ENCODE measurements at places on chromosomes 13 and 19.

GRCh38 chr13:112669881-112670499, 19.8 kb upstream of the ATP11A start:
- DNase-seq, result no peak

DNA sequence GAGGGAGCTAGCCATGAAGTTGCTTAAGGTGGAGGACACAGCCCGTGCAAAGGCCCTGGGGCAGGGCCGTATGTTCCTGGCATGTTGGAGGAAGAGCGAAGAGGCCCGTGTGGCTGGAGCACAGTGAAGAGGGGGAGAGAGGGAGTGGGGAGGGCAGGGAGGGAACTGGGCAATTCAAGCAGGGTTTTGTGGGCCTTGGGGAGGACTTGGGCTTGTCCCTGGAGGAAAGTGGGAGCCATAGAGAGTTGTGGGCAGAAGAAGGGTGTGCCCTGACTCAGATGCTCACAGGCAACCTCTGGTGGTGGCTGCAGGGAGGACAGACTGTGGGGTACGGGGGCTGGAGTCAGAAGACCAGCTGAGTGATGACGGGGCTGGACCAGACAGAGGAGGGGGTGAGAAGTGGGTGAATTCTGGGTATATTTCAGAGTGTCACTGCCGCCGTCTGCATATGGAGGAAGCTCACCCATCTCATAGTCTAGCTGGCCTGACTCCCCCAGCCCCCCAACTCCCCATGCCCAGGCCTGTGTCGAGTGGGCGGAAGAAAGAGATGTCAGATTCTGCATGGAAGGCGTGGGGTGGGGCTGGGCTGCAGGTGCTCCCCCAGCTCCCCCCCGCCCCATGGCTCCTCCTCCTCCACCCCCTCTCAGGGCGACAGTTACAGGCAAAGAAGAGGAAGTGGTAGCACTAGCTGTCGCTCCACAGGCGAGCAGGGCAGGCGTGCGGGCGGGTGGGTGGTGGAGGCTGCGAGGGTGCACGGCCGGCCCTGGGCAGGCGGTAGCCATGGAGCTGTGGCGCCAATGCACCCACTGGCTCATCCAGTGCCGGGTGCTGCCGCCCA, at the start of gene VAV1:
VAV1 (plus strand) TSS at position 681 of the 838 bp plus-strand sequence; CDS start at position 781, 100 bp downstream.
- peak; percentile 94 for DNase-seq

GRCh38 chr19:5345895-5346386, 5.3 kb upstream of the PTPRS start:
- DNase-seq, result no peak

DNA sequence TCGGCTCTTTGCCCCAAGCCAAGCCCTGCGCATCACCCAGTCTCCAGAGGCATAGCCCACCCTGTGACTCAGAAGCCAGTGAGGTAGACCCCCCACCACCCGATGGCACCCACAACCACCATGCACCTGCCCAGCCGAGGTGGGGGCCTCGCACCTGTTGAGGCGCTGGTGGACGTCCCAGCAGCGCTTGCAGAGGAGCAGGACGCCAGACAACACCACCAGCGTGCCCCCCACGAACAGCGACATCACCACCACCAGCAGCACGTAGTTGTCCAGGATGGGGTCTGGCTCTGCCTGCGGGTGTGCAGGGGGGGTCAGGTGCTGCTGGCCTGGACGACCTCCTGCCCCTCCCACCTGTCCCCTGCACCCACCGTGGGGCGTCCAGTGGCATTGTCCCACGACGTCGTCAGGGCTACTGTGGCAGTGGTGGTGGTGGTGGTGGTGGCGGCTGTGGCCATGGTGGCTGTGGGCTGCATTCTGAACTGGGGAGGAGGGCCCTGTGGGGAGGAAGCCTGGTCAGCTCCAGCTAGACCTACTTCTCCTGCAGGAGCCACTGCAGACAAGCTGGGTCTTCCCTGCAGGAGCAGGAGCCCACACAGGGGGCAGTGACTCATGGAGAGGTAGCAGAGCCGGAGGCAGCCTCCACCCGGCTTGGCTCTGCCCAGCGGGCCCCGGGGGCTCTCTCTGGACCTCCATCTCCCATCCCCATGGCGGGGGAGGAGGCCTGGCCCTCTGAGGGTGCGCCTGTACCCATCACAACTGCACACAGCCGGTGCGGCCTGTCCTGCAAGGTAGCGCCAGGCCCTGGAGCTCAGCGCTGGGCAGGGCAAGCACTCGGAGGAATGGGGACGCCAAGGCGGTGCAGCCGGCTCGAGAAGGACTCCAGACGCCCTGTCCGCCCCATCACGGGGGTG, 1.9 kb downstream of the CBARP start:
- no peak for DNase-seq

GRCh38 chr13:87810391-87810801, 139.2 kb downstream of the SLITRK5 start:
- DNase-seq, result peak; percentile 32

GRCh38 chr19:49058562-49058961, 1.0 kb upstream of the CGB7 start:
- peak; percentile 60 for DNase-seq

GRCh38 chr13:41457589-41458186, 338 bp downstream of the RGCC start:
- peak; percentile 55 for DNase-seq

DNA sequence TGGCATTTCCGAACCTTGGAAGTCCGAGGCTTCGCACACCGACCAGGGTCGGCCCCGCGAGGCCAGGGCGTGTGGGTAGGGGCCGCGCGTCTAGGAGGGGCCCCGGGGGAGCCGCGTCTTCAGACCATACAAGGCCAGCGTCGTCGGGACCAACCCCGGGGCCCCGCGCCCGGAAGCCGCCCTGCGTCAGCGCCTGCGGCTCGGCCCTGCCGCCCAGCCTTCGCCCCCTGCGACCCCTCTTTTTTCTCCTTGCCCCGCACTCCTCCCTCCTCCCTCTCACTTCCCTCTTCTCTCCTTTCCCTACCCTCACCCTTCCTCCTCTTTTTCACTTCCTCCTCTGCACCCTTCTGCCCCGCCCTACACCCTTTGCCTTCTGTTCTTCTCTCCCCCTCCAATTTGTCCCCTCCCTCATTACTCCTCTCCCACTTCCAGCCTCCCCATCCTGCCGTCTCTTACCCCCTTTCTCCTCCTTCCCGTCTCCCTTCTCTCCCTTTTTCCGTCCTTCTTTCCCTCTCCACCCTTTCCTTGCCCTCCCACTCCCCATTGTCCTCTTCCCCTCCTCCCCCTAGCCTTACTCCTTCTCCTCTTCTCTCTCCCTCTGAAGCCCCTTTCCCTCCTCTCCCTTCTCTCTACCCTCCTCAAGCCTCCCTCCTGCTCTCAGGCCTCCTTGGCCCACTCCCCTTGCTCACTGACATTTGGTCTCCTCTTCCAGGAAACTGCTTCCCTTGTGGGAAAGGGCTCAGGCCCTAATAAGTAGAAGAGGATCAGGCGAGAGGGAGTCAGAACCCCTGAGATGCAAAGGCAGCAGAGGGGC, 2.2 kb upstream of the PLEKHG2 start:
- DNase-seq, result peak; percentile 64

DNA sequence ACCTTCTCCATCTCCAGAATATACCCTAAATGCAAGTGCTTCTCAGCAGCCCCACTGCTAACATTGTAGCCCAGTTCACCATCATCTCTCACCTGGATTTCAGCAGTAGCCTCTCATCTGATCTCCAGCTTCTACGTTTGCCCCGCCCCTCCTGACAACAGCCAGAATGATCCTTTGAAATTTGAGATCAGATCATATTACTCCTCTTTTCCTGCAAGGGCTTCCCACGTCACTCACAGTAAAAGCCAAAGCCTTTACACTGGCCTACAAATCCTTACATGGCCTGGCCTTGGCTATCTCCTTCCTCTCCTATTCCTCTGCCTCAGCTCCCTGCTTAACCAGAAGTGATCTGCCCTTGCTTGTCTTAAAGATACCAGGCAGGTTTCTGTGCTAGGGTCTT, 94.3 kb upstream of the NBEA start:
- no peak for DNase-seq

DNA sequence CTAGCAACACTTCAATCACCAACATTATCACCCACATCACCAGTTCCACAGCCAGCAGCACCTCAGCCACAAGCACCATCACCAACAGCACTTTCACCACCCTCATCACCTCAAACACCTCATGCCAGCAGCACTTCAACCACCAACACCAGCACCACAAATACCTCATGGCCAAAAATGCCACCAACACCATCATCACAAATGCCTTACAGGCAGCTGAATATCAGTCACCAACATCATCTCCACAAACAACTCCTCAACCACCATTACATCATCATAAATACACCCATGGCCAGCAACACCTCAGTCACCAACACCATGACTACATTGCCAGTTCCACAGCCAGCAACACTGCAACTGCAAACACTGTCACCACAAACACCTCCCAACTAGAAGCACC, 10.4 kb downstream of the FCER2 start:
- DNase-seq, result no peak

GRCh38 chr13:33285420-33286124, at the start of gene STARD13:
TSS of gene STARD13 (minus strand) at chr13:33285755. CDS start at chr13:33285638, 117 bp downstream.
- DNase-seq, result peak; percentile 35

DNA sequence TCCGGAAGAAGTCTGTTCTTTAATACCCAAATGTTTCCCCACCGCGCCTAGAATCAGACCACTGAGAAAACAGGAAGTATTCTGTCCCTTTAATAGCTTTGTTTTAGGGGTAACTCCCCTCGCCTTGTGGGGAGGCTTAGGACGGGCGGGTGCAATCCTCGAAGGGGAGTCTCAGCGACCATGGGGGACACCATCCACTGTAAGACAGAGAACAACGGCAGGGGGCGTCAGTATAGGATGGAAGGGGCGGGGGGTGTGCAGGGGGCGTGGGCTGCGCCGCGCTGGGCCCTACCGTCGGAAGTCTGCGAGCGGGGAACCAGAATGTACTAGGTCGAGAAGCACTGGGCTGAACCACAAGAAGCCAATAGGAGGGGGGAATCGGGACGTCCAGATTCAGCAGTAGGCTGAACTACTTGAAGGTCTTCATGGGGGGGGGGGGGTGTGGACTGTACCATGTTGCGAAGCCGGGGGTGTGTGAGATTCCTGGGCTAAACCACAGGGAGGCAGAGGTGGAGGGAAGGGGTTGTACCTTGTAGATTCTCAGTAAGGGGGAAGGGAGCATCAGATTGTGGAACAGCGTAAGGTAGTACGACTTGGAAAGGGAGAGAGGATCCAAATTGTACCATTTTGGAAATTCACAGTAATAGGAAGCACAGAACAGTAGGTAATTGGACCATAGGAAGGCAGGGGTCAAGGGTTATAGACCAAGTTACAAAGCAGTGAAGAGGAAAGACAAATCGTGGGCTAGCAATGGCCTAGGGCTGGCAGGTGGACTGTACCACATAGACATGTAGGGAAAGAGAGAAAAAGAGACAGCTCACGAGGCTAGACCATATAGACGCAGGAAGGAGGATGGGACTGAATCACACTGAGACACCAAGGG, 1.0 kb upstream of the DBP start:
- peak; percentile 95 for DNase-seq

GRCh38 chr19:35090506-35091214, 25.0 kb upstream of the FXYD3 start:
- DNase-seq, result peak; percentile 66

- no peak for DNase-seq
Measured at GRCh38 chr13:24119626-24120508, 40.7 kb upstream of the SPATA13 start.

GRCh38 chr19:35991731-35992450, 3.1 kb upstream of the SDHAF1 start:
- no peak for DNase-seq

GRCh38 chr13:101242720-101243119, 173.6 kb downstream of the NALCN start:
- no peak for DNase-seq

- no peak for DNase-seq
Measured at GRCh38 chr19:47418692-47419029, 666 bp downstream of the MEIS3 start.

- DNase-seq, result no peak
Measured at GRCh38 chr13:63042686-63043085, 1627.0 kb upstream of the PCDH20 start.

GRCh38 chr13:51958217-51958547, 53.1 kb downstream of the ATP7B start:
- DNase-seq, result no peak

DNA sequence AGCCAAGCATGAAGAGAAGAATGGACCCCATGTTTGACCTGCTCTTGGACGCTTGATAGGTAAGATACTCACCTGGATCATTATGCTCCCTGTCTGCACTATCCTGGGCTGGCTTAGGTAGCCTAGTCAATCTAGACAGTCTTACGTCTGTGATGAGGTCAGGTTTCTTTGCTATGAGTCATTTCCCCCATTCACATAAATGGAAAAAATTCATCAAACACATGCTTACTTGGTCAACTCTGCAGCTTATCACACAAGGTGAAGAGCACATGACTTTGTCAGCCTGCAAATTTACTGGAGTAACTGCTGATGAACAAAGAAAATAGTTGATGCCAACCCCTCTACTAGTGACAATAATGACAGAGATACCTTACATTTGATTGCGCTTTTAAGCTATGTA, 170.0 kb downstream of the NUFIP1 start:
- DNase-seq, result no peak

DNA sequence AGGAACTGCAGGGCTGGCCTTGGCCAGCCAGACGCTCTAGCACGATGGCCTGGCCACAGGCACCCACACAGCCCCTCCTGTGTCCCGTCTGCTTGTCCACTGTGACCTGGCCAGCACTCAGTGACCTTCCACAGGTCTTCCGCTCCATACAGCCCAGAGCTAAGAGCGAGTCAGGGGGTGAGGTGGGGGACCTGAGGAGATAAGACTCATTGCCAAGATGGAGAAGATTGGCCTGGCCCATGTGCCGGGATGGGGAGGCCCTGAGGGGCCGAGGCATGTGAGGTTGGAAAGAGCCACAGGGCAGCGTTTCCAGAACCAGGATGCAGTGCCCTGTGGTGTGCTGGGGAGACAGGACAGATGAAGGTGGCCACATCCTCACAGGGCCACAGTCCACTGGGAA, 10.2 kb upstream of the SLC7A9 start:
- DNase-seq, result no peak

- DNase-seq, result no peak
Measured at GRCh38 chr19:22332924-22333323, 46.7 kb downstream of the ZNF729 start.

GRCh38 chr13:27965343-27965739, 3.8 kb downstream of the CDX2 start:
- no peak for DNase-seq

GRCh38 chr13:62924395-62924794, 1508.7 kb upstream of the PCDH20 start:
- DNase-seq, result no peak

DNA sequence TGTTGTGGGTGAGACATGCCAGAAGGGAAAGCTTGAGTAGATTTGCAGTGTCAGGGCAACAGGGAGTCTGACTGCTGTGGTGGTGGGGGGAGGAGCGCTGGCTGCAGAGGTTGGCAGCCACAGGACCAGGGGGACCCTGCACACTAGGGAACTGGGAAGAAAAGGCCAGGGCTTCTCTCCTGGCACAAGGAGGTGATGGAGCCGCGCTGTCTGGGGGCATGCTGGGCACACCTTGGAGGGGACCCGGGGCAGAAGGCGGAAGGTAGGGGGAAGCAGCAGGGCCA, 13.9 kb upstream of the EPHX3 start:
- DNase-seq, result no peak

- DNase-seq, result no peak
Measured at GRCh38 chr13:109228211-109228610, 558.2 kb downstream of the IRS2 start.

GRCh38 chr13:38898481-38898880, 92.2 kb downstream of the STOML3 start:
- peak; percentile 81 for DNase-seq
